ENCODE measurements at places on chromosomes 2 and 18.

DNA sequence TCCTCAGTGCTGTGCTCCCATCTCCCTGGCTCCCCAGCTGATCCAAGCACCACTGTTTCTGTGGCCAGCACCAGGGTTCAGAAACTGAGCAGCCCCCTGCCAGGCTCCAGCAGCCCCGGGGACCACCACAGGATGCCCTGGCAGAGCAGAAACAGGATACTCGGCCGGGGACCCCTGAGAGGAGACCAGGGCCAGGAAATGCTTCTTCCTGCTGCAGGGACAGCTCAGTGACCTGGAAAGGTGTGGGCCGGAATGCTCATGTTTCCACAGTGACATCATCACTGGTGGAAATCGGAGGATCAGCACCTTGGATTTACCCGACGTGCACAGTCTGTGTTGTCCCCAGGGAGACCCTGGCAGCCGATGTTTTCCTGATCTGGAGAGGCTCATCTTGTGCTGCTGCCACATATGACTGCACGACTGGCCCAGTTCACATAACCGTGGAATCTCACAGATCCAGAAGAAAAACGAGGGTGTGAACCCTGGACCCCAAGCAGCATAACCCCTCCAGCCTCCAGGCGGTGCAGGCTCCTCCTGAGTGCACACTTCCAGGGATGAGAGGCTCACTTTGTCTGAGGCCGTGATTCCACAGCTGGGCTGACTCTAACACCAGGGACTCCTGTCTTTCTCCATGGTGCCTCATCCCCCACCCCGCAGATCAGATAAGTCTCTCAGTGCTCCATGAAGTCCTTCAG, 58.0 kb downstream of the DDX1 start:
- DNase-seq, result no peak

- no peak for DNase-seq
Observed at GRCh38 chr2:29481313-29481712, 366.1 kb downstream of the CLIP4 start.

GRCh38 chr2:152506843-152507242, 171.9 kb downstream of the FMNL2 start:
- no peak for DNase-seq

DNA sequence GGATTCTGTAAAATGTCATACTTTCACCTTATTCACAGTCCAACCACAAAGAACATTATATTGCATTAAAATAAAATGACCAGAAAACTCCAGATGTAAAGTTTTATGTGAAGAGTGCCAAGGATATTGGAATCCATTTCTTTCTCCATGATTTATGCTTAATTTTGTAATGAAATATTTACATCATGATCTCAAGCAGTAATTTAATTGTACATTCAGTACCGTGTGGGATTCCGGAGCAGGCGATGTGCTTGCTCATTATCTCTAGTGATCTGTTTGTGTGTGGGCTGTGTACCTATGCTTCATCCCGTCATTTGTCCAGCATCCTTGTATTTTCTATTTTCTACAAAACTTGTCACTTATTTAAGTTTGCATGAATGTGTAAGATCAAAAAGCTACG, 415.9 kb upstream of the SLC8A1 start:
- DNase-seq, result no peak

- DNase-seq, result no peak
Observed at GRCh38 chr18:75253784-75254183, 43.2 kb downstream of the TSHZ1 start.

- no peak for DNase-seq
Observed at GRCh38 chr2:196719110-196719872, 79.8 kb downstream of the CCDC150 start.

DNA sequence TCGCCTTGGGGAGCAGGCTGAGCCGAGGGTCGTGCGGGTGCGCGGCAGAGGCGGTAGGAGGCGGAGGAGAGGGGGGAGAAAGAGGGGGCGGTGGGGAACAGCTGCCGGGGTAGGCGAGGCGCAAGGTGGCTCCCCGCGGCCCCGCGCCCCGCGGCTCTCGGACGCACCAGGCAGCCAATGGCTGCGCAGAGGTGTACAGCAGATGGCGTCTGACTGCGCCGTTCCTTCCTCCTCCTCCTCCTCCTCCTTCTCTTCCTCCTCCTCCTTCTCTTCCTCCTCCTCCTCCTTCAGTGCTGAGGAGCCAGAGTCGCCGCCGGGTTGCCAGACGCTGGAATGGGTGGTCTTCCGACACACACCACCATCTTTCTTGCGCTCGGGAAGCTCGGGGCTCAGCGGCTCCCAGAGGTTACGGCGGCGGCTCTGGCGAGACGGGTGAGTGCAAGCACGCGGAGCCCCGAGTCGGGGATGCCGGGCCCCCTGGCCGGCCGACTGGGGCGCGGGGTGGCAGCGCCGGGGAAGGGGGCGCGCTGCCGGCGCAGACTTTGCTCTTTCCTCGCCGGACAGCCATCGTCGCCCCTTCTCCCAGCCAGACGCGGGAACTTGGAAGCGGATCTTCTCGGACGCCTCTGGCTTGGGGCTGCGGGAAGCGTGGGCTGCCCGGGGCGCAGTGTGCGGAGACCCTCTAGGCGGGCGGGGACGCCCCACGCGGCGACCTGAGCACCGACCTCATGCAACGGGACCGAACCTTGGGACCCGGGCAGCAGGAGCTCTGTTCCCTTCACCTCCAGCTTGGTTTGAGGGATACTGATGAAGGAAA, at the start of gene THSD7B:
Gene THSD7B, plus strand, starts transcription at position 290 of the 817 bp plus-strand sequence. CDS start 116,634 bp downstream, outside the sequence.
- no peak for DNase-seq

- DNase-seq, result no peak
Observed at GRCh38 chr2:48122166-48122565, 215.9 kb upstream of the FBXO11 start.

DNA sequence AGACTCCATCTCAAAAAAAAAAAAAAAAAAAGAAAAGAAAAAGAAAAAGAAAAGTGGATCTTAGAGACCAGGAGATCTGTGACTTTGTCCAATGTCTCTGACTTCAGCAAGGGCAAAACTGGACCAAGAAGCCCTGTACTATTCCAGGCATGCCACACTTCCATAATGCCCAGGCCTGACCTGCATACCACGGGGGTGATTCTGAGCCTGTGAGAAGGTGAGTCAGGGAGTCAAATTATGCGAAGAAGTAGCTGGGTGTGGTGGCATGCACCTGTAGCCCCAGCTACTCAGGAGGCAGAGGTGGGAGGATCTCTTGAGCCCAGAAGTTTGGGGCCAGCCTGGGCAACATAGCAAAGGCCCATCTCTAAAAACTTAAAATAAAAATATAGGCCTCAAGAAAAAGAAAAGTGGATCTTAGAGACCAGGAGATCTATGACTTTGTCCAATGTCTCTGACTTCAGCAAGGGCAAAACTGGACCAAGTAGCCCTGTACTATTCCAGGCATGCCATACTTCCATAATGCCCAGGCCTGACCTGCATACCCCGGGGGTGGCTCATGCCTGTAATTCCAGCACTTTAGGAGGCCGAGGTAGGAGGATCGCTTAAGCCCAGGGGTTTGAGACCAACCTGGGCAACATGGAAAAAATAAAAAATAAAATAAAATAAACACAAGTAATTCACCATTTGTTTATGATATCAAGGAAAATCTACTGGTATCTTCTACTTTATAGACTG, 12.2 kb upstream of the PUM2 start:
- DNase-seq, result no peak

All from Kasumi-1 (cell line).